Suppressor macrophage (primary cell): ENCODE measurements at places on chromosomes 5 and 9.
A peak's percentile ranks its signal among the peaks of the same experiment; 100 is the strongest.

DNA sequence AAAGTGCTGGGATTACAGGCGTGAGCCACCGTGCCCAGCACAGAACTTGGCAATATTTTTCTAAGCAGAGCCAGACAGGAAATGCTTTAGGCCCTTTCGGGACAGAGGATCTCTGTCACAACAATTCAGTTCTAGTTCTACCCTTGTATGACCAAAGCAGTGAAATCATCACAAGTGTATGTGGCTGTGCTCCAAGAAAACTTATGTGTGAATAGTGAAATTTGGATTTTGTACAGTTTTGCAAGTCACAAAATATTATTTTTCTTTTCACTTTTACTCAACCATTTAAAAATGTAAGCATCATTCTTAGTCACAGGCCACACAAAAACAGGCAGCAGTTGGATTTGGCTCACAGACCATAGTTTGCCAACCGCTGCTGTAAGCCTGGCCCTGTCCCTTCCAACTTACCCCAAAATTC lies 20.4 kb upstream of the PRUNE2 start:
- no peak for DNase-seq

DNA sequence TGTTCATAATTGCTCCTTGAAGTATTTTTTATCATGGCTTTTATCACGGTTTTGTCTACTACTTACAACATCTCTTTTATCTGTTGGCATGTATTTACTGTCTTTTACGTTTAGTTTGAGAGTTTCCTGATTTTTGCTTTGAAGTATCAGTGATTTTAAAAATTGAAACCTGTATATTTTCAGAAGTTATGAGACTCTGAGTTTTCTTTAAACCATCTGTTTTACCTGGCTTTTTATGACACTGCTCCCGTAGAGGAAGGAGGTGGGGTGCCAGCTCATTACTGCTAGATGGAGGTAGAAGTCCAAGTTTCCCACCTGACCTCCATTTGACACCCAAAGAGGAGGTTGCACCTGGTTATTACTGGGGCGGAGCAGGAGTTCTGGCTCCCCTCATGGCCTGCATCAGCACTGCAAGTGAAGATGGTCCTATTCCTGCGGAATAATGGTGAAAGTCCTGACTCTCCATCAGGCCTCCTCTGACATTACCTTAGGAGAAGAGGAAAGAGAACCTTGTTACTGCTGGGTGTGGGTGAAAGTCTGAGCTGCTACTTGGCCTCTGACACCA lies 10.0 kb upstream of the ZNF131 start:
- no peak for DNase-seq

- no peak for DNase-seq
Measured at GRCh38 chr9:14193328-14193990, 120.5 kb downstream of the NFIB start.

- no peak for DNase-seq
Measured at GRCh38 chr5:90866915-90867731, 308.5 kb downstream of the ADGRV1 start.

DNA sequence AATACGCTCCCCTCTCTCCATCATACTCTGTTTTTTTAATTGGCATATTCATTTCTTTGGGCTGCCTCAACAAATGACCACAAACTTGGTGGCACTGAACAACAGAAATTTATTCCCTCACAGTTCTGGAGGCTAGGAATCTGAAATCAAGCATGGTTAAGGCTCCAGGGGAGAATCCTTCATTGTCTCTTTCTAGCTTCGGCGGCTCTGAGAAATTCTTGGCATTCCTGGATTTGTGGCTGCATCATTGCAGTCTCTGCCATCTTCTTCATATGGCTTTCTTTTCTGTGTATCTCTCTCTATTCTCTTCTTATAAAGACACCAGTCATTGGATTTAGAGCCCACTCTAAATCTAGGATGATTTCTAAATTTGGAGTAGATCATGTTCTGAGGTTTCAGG lies 10.9 kb upstream of the SLC24A2 start:
- no peak for DNase-seq

DNA sequence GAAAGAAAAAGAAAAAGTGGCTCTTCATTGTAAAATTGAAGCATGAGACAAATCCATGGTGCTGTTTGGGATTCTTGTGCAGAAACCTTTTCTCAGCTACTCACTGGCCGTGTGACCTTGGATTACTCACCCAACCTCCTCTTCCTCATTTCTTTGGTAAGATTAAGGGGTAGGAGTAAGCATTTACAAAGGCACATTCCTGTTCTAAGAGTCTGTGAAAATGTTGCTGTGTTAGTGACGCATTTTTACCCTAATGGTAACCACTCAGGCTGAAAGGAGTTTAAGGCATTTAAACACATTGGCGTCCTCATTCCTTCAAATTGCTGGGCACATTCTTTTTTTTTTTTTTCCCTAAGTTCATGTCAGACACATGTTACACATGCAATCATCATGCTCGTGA lies 4.3 kb downstream of the RAI14 start:
- peak; percentile 55 for DNase-seq

DNA sequence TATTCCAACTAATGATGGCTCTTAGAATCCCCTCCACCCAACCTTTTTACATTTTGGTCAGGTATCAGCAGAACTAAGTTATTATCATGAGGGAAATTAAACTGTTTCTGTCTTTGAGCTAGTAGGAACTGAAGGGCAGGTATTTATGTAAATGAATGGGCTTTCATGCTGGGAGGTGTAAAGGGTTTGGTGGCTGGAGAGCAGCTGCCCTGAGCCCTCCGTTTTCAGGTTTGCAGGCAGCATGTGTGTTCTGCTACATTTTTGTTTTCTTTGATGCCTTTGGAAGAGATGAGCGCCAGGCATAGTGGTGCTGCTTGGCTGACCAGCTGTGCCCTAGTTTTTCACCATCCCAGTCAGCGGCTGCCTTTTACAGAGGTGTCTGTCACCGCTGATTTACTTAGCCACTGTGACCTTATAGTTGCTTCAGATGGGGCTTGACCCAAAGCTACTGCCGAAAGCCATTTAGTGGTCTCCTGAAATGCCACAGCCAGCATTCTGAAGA lies 231.9 kb downstream of the MAST4 start:
- no peak for DNase-seq

- no peak for DNase-seq
Measured at GRCh38 chr5:169142264-169142970, 158.5 kb downstream of the SLIT3 start.

DNA sequence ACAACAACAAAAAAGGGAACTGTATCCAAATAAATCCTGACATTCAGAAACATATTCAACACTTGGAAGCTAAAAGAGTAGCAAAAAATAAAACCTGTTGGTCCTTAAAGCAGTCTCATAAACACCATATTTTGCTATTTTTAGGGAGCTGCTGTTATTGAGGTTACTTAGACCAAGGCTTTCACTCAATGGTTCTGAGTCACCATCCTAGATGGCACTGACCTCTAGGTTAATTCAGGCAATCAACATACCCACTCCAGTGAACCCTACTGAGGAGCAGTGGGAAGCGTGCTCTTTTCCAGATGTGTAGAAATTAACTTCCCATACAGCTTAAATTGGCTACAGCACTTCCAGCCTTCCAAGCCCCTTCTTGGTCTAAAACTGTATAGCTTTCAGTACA lies 5.2 kb downstream of the GNAQ start:
- DNase-seq = peak; percentile 60

DNA sequence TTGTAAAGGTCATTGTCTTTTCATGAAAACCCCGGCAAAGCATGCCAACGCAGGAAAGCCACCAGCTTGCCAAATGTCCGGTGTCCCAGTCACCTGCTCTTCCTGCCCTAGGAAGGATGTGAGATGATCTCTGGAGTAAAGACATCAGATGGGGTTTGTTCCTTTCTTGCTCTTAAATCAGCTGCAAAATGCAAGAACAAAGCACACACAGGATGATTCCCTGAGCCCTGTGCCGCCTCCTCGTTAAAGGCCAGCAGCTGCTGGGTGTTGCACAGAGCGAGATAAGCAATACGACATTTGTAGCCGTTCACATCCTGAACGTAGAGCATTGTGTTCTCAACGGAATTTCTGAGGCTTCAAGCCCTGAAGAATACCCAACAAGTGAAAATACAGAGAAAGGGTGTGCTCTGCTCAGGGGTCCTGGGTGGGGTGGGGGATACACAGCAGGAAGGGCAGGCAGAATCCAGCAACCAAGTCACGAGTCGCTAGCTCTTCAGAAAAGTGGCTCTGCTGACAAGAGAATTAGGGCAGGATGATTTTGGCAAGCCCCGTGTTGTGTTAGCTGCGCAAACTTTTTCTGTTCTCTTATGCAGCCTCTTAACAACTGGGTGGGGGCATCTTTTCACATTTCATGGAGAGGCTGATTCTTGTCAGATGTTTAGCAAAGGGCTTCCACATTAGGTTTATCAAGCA lies 229.2 kb upstream of the MAP3K1 start:
- peak; percentile 12 for DNase-seq

DNA sequence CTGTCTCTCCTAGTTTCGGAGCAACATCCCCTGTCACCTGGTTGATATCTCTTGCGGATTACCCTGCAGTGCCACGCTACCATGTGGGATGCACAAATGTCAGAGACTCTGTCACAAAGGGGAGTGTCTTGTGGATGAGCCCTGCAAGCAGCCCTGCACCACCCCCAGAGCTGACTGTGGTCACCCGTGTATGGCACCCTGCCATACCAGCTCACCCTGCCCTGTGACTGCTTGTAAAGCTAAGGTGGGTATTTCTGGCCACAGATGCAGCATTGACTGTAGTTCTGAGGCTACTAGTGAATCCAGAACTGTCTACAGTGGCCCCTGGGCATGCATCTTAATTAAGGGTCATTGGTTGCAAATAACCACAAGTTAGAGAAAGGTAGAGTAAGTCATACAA lies 50.8 kb downstream of the AQP7 start:
- DNase-seq = no peak

GRCh38 chr5:116091416-116091815 lies 6.6 kb downstream of the COMMD10 start:
- DNase-seq = peak; percentile 65

GRCh38 chr5:34524123-34524522 lies 132.0 kb upstream of the RAI14 start:
- peak; percentile 43 for DNase-seq

GRCh38 chr5:14197056-14197455 lies 53.9 kb downstream of the TRIO start:
- no peak for DNase-seq

GRCh38 chr5:154618696-154619095 lies 136.5 kb upstream of the LARP1 start:
- DNase-seq = no peak

- DNase-seq = no peak
Measured at GRCh38 chr5:161396171-161396570, 150.4 kb downstream of the GABRB2 start.

DNA sequence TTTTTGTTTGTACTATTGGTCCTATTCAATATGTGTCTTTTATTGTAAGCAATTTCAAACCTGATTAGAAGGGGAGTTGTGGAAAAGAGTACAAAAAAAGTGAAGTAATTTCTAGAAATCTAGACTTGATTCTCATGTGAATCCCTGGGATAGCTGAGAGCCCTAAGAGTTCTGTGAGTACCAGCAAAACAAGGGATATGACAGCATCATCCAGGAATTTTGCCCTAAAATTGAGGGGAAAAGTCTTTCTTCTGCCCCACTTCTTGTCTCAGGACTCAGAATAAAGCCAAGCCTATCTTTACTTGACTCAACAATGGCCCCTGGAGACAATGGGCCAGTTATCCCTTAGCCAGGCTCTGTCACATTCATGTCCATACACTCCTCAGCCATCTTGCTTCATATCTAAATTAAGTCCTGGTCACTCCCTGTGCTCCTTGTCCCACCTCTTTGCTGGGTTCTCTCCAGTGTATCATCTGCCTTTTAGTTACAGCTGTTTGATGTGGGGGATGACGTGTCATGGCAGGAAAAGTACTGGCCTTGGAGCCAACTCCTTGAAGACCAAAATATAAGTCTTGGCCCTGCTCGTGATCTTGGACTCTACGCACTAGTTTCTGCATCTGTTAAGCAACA lies 81.2 kb downstream of the ADAMTS12 start:
- DNase-seq = no peak

DNA sequence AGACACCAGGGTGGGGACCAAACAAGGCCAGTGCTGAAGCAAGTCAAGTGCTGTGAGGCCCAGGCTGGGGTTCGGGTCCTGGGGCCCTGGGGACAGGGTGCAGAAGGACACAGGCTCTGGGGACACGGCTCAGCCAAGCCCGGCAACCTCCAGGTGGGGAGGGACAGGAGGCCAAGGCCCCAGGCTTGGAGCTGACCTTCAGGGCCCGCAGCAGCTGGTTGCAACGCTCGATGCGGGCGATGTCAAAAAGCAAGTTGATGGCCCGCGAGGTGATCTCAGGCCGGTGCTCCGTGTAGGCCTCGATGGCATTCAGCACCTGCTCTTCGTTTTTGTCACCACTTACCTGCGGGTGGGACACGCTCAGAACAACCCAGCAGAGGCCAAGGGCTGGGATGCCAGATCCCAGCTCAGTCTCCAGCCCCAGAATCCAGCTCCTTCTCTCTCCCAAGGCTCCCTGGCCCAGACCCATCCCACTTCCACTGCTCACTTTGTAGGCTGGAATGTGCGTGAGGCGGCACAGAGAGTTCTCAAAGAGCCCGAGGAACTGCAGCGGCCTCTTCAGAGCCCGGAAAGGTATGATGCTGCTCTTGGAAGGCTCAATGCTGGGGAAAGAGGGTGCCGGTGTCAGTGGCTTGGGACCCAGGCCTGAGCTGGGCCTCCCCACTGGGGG lies 20.7 kb downstream of the ZER1 start:
- DNase-seq = no peak

- no peak for DNase-seq
Measured at GRCh38 chr5:151463137-151464029, 16.0 kb downstream of the SLC36A1 start.

GRCh38 chr5:131194725-131195124 lies 24.0 kb downstream of the LYRM7 start:
- no peak for DNase-seq

DNA sequence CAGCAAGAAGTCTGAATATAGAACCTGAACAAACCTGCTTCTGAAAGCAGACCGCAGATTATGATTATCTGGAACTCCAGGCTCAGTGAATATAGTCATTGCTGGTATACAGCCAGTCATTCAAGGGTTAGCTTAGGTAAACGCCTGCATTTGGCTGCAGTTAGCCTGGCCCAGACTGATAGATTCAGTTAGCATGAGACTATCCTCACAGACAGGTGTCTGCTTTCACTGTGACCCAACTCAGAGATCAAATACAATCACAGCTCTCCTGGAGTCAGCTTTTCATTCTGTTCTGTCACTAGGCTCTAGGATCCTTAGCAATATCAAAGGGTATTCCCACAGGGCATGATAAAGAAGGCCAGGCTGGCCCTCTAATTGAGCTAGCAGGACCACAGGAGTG lies 138.6 kb upstream of the PLCXD3 start:
- no peak for DNase-seq

- no peak for DNase-seq
Measured at GRCh38 chr9:116387934-116388698, 234.5 kb downstream of the PAPPA start.

DNA sequence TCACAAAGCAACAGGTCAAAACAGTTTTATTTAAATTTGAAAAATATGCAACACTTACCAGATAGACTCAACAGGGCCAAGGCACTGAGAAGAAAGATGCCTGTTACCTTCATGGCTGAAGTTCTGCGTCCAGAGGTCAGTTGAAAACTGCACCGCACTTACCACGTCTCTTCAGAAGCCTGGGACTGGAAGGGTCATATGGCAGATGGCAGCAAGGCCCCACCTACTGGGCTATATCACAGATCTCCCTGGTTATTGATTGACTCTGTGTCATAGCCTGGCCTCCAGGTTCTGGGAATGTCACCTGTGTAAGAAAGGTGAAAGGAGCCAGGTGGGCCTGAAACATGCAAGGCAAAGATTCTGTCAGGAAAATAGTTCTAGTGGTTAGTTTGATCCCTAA lies at the start of gene SPINK1:
TSS of gene SPINK1 (minus strand) at position 207 of the 400 bp plus-strand sequence. CDS start at position 113, 94 bp downstream.
- no peak for DNase-seq

- DNase-seq = peak; percentile 34
Measured at GRCh38 chr5:143101725-143102386, 301.6 kb downstream of the NR3C1 start.

- DNase-seq = no peak
Measured at GRCh38 chr9:111533099-111533790, 8.3 kb downstream of the ZNF483 start.
